ENCODE measurements at places on chromosomes 3 and 15.
A peak's percentile ranks its signal among the peaks of the same experiment; 100 is the strongest.

DNA sequence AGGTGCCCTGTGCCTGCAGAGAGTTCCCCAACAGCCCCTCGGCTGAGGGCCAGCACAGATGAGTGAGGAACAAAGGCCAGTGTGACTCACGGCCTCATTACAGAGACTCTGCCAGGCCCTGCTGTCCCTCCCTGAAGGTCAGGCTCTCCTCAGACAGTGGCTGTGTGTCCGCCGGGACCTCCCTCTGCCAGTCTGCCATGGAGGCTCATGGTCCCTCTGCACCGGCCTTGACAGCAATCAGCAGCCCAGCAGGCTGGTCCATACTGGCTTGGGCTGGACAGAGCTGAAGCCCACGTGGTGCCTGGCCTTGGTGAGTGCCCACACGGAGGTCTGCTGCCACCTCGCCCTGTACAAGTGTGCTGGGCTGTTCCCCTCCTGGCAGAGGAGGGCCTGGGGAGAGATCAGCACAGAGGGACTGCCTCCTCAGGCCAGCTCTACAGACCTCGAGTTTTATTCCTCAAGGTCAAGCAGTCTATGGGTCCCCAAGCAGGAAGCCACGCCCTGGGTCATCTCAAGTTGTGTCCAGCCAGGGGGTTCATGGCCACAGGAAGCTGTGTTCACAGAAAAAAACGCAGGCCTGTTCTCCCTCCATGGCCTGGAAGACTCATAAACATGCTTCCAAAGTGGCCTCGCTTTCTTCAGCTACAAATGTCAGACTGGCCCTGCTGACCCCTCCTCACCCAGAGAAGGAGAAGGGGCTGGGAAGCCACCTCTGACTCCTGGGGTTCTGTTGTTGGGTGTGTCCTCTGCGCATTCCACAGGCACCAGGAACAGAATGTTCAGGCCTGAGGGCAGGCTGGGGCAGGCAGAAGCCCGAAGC lies 27.0 kb downstream of the SLC41A3 start:
- DNase-seq = no peak

DNA sequence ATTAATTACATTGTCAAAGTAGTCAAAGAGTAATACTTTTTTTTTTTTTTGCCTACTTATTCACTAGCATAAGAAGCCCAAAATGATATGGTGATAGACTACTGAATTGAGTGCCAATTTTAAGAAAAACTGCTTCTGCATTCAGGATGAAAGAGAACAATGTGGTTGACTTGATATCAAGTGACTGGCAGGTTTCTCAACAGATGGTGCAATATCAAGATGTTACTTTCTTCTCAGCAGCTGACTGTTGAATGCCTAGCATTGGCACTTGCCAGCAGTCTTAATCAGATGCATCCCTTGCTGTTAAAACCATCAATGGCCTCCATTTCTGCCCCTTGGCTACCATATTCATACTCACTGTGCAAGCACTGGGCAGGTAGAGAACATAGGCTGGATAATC lies 863.2 kb downstream of the GBE1 start:
- DNase-seq = no peak

DNA sequence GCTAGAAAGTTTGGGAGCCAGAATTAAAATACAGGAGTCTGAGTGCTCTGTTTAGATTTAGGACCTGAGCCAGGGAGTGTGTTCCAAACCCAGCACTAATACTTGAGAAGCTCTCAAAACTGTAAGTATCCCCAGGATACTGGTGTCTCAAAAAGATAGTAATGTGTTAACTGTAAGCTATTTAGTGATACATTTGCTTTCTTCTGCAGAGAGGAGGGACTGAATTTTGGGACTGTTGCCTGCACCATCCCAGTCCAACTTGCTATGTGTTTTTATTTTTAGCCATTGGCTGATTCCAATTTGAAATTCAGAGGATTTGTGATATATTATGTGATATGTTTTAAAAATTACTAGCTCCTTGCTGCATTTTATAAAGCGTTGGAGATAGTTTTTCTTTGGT lies 31.5 kb downstream of the UBE2E1 start:
- DNase-seq = no peak

DNA sequence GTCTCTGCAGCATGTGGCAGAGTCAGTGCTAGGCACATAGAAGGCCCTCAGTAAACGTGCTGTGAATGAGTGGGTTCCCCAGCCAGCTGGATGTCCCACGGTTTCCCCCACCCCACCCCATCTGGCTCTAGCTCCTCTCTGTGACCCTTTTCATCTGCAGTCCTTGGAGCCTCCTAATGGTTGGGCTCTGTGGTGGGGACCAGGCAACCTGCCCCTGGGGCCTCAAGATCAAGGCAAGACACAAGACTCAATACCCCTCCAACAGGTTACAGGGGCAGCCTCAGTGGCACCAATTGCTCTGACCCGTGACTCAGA lies 17.1 kb upstream of the CYP11A1 start:
- DNase-seq = no peak

DNA sequence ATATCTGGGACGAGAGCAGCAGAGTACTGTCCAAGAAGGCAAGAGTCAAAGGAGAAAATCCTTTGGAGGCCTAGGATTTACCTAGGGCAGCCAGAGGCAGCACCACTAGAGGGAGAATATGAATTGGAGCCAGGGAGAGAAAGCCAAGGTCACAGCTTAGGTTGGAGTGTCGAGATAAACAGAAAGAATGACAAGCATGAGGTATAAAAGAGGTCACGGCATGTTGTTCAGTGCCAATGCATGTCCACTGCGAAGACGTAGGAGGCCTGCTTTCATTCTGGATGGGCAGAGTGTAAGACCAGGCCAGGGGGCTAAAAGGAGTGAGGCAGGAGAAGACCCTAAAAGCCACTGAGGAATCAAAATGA lies 47.2 kb downstream of the THBS1 start:
- no peak for DNase-seq

GRCh38 chr15:68595260-68595564 lies 16.4 kb downstream of the CORO2B start:
- no peak for DNase-seq

DNA sequence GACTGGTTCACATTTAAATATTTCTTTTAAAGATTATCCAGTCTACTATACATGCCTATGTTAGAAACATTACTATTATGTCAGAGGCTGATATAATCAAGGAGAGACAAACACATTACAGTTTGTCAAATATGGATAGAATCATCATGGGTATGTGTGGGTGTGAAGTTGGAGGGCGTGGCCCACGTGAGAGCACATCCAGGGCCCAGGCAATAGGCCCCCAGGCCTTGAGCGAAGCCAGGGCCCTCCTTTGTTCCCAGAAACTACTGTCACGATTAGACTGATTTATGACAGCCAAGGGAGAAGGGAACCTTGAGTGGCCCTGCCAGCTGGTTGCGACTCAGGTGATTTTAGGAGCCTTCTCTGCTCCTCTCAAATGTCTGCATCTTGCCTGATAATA lies 26.9 kb upstream of the LDHAL6B start:
- DNase-seq = no peak

- DNase-seq = no peak
Observed at GRCh38 chr3:142029052-142029642, 120.2 kb downstream of the TFDP2 start.

GRCh38 chr3:39192490-39193092 lies at the start of gene XIRP1:
Gene XIRP1, minus strand, starts transcription at chr3:39192595. Its CDS starts 3,150 bp downstream, at chr3:39189445.
- no peak for DNase-seq

DNA sequence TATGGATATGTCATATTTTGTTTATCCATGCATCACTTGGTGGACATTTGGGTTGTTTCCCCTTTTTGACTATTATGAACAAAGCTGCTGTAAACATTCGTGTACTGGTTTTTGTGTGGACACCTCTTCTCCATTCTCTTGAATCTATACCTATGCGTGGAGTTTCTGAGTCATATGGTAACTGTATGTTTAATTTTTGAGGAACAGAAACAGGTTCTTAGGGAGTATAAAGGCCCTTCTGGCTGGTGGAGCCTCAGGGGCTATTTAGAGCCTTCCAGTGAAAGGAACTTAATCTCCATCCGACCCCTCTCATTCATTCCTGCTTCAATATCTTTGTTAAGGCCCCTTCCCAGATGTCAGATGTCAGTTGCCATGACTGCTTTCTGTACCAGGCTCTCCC lies 14.1 kb upstream of the CTXND1 start:
- DNase-seq = no peak

- no peak for DNase-seq
Observed at GRCh38 chr3:188242436-188243123, 88.6 kb downstream of the LPP start.

DNA sequence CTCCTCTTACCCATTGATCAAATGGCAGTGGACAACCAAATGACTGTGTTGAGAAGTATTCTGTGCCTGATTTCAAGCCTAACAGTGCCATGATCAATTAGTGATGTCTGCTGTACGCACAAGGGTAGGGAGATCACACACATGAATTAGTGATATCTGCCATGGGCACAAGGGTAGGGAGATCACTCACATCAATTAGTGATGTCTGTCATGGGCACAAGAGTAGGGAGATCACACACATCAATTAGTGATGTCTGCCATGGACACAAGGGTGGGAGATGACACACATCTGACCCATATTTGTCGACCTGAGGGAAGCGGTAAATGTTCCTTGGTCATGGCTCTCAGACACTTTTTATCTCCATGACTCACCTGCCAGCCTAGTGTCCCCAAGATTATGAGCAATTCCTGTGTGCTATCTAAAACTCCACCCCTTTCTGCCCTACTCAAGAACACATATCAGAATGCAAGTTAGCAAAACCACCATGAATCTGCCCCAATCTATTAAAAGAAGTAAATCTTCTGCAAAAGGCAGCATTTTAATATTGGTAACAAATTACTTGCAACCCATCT lies 165.0 kb downstream of the NTRK3 start:
- DNase-seq = no peak

- DNase-seq = no peak
Observed at GRCh38 chr3:20726786-20727185, 540.8 kb upstream of the SGO1 start.

DNA sequence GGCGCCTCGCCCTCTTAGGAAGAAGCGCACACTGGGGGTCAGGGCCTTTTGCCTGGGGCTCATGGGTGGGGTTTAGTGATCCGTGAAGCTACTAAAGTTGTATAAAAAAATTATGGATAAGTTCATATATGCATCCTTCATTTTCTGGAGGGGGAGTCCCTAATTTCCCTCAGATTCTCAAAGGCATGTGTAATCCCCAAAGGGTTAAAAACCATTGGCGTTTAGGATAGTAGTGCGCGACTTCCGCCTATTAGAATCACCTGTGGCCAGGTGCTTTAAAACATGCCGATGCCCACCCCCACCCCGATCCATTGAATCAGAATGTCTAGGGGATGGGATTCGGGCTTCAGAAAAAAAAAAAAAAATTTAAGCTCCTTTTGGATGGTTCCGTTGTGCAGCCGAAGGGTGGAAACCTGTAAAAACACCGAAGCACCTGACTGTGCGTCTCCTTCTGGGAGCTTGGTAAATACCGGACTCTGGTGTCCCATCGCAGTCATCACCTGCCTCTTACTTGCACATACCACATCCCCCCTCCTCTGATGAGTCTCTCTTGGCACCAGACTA lies 570 bp downstream of the APH1B start:
- no peak for DNase-seq

- peak; percentile 34 for DNase-seq
Observed at GRCh38 chr3:152460936-152461335, 192.2 kb downstream of the MBNL1 start.

- DNase-seq = no peak
Observed at GRCh38 chr3:77726517-77726916, 686.6 kb downstream of the ROBO2 start.

GRCh38 chr15:67335534-67336222 lies 81.1 kb downstream of the IQCH start:
- DNase-seq = no peak

DNA sequence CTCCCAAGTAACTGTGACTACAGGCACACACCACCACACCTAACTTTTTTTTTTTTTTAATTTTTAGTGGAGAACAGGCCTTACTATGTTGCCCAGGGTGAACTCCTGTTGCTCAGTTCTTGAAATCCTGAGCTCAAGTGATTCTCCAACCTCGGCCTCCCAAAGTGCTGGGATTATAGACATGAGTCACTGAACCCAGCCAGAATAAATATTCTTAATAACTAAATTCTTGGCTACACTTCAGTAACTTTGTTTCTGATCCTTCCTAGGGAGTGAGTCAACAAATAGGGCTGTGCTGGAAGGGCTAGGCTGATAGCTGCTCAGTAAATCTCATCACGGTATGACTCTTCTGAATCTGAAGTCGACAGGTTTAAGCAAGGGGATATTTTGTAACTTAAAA lies 56.6 kb downstream of the P3H2 start:
- no peak for DNase-seq

- DNase-seq = no peak
Observed at GRCh38 chr3:114126461-114126860, 52.4 kb downstream of the DRD3 start.

DNA sequence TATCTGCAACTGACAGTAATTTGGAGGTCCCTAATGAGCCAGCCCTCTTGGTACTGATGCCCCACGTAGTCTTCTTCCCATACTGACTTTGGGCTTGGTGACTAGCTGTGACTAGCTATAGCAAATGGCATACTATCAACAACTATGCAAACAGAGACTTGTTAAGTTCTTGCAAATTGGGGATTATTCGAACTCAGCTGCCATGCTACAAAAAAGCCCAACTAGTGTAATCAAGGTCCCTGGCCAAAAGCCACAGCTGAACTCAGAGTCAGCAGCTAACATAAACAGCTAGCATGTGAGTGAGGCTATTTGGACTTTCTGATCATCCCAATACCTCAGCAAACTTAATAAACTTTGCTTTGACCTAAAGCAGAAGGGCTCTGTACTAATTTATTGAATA lies 121.2 kb upstream of the PLXND1 start:
- no peak for DNase-seq

DNA sequence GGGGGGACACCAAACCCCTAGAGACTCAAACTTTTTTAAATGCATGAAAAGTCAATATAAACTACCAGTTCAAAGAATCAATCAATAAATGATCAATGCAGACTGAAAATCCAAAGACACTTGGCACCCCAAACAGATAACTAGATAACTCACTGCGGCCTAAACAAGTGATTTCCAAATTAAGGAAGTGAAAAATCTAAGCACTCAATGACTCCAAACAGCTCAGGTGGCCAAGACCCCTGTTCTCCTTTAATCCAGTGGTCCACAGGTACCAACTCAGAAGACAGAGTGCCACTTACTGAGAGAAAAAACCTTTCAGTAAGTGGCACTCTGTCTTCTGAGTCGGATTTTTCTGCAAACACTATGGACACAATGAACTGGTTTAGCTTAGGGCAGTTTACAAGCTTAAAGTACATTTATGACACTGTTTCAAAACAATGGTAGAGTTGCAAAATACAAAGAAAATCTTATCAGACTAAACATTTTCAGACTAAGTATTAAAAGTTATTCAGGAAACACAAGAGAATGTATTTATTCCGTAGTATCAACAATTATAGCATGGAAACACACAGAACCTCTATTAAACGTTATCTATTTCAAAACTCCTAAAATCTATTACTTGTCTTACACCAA lies 4.7 kb downstream of the DLG1 start:
- DNase-seq = no peak

DNA sequence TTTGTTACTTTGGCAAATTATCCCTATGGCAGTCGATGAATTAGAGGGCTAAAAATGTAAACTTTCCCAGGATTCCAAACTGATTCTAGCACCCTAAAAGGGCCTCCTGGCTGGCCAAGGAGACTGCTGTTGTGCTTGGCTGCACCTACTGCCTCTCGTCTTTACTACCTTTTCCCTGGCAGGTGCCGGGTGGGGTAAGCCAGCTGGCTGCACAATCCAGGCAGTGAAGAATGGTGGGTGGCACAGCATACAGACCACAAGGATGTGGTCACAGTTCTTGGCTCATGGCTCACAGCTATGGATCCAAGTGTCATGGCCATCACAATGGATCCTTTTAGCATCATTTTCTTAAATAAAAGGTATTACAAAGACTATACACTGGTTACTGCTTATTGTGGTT lies 20.7 kb upstream of the SLC25A26 start:
- DNase-seq = no peak

Measured in midbrain (tissue), 1 donor.